HEK293T (cell line): ENCODE measurements at places on chromosomes 7 and 10.
A peak's percentile ranks its signal among the peaks of the same experiment; 100 is the strongest.

DNA sequence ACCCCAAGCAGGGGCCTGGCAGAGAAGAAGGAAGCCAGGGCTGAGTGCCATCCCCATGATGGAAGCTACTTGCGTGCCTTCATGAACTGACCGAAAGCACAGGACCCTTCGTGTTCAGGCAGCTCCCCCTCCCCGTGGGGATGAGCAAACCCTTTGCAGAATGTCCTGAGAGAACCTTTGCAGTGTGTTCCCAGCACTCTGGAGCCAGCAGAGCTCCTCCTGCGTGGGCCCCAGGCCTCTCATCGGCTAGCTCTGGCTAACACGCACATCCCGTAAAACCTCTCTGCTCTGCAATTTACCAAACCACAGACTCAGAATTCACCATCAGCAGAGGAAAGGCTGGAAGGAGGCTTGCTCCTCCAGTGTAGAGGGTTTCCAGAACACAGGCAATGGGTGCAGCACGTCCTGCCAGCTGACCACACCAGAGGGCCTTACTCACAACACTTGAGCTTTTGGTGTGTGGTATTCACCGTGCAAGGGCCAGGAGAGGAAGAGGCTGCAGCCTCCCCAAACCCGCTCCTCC, 3.1 kb downstream of the SH3PXD2A start:
- no peak for DNase-seq

GRCh38 chr10:26792758-26793495, 67.8 kb downstream of the ABI1 start:
- DNase-seq: no peak

DNA sequence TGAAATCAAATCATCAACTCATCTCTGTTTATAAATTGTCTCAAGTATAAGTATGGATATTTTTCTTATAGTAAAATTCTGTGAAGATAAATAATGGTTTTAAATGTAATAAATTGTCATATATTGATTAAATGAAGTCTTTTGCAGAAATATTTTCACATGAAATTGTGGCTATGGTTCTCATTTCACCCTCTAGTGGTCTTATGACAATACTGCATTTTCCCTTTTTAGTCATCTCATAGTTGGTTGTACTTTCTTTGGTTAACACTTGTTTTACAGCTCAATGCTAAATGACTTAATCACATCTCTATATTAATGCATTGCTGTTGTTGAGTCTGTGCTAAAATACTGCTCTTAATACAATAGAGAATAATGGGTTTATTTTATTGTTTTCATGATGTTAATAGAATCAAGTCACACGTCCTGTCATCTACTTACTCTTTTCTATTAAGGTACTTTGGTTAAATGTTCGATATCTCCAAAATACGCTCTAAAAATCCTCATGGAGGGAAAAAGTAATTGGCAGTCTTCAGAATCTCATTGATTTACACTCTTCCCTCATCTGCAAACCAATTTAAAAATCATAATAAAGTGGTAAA, 38.0 kb upstream of the CACNA2D1 start:
- peak; percentile 10 for DNase-seq

DNA sequence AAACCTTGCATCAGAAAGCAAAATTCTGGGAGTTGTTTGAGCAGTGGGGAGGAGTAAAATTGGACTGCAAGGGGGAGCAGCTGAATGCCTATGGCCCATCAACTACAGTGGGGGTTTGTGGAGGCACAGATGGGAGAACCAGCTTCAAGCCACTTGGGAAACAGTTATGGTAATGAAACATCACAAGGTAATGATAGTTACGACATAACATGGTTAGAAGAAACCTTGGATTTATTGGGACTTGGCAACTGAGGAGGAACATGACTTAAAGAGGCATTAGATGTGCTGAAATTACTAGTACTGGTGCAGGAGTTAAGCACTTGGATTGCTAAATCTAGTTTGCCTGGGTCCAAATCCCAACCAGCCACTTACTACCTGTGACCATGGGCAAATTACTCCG, 868.4 kb downstream of the KCNMA1 start:
- no peak for DNase-seq

DNA sequence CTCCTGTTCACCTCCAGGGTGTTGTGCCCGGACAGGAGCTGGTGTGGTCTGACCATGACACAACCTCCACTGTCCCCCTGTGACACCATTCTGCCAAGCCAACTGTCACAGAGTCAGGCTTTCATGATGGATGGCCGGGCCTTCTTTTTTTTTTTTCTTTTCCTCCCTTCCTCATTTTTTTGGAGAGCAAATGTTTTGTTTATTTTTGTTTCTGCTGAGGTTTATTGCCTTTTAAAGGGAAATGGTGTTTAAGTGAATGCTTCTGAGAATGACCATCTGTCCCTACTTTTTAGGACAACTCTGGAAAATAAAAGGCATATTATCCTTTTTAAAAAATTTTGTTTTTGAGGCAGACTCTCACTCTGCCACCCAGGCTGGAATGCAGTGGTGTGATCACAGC, 115.1 kb upstream of the NPS start:
- DNase-seq: no peak

- DNase-seq: no peak
Observed at GRCh38 chr10:132536241-132536876, 1.2 kb upstream of the INPP5A start.

GRCh38 chr7:146115851-146116520, 615 bp upstream of the CNTNAP2 start:
- DNase-seq: peak; percentile 92

DNA sequence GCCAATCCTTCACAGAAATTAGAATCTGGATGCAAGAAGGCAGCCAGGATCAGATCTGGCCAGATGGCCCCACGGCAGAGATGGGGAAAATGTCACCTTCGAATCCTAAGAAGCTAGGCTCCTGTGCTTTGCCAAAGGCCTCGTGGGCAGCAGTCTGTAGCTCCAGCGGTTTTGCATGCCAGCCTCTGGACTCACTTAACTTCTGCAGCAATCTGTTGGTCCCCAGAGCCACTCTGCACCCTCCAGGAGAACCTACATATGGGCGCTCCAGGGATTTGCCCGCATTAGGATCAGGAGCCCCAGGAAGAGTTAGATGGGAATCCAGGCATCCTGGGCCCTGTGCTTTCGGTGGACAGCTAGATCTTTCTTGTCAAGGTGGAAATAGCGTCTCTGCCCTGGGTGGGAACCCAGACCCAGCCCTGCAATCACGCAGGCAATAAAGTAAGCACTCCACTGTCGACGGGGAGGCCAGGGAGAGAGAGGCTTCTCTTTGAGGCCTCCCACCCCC, 10.1 kb upstream of the HOXA13 start:
- no peak for DNase-seq

- DNase-seq: no peak
Observed at GRCh38 chr7:50735333-50735732, 47.4 kb downstream of the GRB10 start.

DNA sequence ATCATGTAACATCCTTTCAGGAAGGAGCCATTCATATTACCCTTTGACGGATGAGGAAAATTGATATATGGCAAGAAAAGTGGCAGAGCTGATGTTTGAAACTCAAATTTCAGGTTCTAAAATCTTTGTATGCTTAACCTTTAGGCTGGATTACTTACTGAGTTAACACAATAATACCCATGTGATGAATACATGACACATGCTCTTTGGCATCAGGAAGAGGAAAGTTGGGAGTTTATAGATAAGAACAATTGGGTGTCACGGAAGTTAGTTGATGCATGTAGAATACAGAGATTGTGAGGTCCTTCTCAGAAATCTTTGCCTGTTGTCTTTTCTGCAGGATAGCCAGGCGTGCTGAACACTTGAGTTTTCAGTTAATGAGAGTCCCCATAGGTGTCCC, 572.1 kb upstream of the POM121L12 start:
- no peak for DNase-seq

DNA sequence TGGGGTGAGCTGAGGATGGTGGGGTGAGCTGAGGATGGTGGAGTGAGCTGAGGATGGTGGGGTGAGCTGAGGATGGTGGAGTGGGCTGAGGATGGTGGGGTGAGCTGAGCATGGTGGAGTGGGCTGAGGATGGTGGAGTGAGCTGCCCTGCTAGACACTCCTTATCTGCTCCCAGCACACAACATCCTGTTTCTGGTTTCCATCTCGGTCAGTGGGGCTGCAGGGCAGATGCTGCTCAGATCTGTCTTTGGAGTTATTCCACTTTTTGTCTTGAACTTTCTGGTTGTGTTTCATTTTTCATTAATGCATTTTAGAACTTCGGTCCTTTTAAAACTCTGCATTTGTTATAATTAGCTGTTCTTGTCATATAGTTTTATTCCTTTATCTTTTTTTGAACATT, 67.9 kb upstream of the ANTXRL start:
- DNase-seq: no peak

DNA sequence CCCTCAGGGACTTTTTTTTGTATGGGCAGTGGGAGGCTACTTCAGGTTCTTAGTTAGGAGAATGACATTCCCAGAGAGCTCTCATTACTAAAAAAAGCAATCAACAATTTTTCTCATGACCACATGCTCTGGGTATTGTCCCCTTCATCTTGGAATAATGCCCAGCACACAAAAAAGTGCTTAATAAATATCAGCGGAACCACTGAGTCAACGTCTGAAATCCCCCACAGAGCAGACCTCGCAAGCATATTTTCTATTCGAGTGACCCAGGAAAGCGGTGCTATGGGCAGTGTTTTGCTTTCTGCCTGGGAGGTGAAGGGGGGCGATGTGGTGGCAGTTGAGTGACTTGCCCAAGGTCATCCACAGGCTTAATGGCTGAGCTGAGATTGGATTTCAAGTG, 493.4 kb upstream of the ZMIZ1 start:
- no peak for DNase-seq

DNA sequence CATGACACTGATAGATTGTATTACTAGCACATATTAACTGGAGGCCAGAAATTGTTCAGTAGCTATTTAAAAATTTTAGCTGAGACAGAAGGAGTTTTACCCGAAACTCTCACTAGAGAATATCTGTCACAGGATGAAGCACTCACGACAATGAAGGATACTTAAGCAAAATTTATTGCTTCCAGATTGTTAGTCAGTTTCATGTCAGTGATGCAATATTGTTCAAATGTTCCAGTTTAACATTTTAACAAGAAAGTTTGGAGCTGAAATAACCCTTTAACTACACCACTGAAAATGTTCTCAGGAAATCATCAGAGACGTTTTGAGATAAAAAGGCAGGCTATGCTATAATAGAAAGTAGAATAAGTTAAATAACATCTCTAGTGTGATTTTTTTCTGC, 15.0 kb upstream of the CADPS2 start:
- DNase-seq: no peak

DNA sequence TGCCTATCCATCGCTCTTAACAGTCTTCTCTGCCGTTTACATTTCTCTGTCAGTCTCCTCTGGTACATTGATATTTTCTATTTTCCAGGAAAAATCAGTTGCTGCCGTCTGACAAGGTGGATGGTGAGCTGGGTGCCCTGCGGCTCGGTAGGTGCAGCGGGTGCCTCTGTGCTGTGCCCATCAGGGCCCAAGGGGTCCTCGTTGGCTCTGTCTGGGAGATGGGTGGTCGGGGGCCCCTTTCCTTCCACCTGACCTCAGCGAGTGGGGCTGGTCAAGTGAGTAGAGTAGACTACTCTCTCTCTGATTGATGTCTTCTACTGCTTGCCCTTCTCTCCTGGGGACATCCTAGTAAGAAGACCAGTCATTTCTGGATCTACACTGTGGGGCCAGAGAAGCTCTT, 57.4 kb downstream of the MINDY4 start:
- no peak for DNase-seq

GRCh38 chr7:21169667-21170580, 258.0 kb upstream of the SP4 start:
- no peak for DNase-seq

- no peak for DNase-seq
Observed at GRCh38 chr7:69208848-69209247, 389.4 kb upstream of the AUTS2 start.

DNA sequence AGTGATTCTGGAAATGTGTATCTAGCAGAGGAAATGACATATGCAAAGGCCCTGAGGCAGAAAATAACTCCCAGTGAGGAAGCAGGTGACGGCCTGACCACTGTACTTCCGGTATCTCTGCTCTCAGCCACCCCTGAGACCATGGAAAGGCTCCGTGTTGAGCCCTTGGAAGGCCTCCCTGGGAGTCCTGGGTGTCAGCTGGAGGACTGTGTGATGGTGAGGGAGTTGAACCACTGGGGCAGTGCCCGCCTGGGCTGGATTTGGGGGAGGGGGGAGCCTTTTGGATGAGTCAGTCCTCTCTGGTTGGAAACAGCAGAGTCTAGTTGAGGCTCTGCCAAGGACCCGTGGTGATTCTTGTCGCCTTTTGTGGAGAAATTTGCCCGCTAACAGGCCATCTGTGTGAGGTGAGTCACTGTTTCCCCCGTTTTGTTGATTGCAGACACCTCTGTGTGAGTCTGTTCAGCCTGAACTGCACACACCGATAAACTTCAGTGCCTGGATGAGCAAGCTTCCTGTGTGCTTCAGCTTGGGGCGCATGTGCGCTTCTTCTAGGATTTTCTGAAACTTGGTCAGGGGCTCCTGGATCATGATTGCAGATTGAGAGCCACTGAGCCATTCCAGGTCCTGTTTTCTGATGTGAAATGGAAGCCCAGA, 98.6 kb downstream of the GRK5 start:
- DNase-seq: no peak

- no peak for DNase-seq
Observed at GRCh38 chr7:130933919-130934318, 199.9 kb upstream of the KLF14 start.

- DNase-seq: no peak
Observed at GRCh38 chr7:93973134-93973533, 31.0 kb downstream of the BET1 start.

GRCh38 chr7:129386506-129386905, 47.7 kb upstream of the STRIP2 start:
- no peak for DNase-seq
